ENCODE measurements at places on chromosomes 2 and 18.
A peak's percentile ranks its signal among the peaks of the same experiment; 100 is the strongest.

- peak; percentile 84 for DNase-seq
Measured at GRCh38 chr2:45964223-45964841, 312.9 kb downstream of the PRKCE start.

DNA sequence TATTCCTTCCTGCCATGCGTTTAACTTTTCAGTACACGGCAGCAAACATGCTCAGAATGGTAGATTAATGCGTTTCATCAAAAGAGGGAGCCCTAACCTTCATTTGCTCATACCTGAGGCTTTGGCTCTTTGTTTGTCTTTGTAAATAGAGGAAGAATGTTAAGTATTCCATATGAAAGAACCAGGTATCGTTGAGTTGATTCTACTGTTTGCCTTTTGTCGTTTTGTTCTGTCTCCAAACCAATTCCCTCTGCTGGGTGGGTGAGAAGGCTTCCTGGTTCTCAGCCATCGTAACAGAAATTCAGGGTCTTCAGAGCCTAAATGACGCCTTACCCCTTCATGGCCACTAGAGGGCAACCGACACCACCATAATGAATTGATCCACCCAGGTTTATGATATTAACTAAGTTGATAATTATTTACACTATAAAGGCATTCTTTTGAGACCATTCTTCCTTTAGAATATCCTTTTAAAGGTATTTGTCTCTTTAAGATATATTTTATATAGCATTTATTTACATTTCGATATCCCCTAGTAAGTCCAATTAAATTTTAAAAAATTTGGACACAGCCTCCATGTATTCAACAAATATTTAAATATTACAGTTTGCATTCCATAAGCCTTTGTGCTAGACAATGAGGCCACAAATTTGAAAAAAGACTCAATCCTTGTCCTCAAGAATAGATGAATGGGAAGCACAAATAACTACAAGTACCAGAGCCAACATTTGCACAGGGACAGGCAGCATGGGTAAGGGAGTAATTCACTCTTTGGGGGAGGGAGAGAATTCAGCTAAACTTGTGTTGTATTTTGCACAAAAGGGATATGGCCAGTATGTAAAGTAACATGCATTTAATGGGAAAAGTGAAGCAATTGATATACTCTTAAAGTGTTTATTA is 48.1 kb downstream of the TIMM21 start:
- peak; percentile 79 for DNase-seq

DNA sequence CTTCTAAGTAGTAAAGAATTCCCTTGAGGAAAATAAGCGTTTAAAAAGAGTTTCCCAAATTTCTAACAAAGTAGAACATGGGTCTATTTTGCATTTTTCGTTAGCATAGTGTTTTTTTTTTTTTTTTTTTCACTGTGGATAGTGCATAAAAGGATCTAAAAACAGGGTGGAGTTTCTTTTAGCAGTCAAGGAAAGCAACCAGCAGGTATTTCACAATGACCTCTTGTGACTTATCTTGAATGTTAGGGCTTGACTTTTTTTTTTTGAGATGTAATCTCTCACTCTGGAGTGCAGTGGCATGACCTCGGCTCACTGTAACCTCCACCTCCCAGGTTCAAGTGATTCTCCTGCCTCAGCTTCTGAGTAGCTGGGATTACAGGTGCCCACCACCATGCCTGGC is 14.9 kb upstream of the DGKD start:
- no peak for DNase-seq

GRCh38 chr2:138814123-138814898 is 34.1 kb upstream of the NXPH2 start:
- DNase-seq = no peak

DNA sequence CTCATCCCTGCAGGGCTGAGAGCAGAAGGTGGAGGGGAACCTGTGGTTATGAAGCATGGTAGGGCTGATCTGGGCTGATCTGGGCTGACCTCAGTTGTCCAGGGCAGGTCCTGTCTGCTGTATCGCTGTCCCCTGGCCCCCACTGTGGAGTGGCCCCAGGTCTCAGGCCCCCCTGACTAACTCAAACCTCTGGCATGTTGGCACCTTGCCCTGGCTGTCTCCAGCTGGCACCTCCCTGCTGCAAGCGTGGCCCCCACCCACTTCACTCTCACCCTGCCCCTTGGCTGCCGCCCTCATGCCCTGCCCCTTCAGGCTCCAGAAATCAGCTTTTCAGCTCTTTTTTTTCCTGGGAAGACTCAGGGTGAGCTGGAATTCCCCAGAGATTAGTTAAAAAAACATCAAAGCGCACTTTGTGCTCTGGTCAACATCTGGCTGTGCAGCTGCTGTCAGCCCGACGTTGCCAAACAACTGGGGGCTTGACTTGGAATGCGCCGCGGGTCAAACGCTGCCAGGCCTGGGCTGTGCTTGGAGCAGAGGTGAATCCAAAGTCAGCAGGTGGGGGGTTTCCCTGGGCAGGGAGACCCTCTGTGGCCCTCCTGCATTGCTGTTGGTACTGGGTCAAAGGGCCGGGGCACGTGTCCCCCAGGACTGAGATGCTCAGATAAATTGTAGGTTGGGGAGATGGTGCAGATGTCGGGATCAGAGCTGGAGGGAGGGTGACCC is 173.8 kb upstream of the HDAC4 start:
- DNase-seq = no peak

- DNase-seq = no peak
Measured at GRCh38 chr2:114542695-114543094, 100.3 kb downstream of the DPP10 start.

DNA sequence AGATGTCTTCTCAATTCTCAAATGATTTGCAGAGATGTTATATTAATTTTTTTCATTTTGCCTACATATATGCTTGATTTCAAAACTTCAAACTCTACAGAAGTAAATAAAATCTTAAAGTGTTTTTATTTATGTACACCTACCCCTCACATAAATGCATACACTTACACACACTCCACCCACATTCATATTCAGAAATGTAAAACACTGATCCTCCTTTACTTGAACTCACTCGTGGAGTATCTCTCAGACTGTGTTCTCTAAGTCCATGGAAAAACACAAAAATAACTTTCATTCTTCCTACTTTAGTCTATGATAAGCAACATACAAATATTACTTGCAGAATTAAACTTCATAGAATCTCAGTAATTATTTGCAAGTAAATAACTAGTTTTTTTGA is 209.1 kb upstream of the RBMS1 start:
- no peak for DNase-seq

GRCh38 chr18:9832871-9833270 is 52.9 kb upstream of the TXNDC2 start:
- no peak for DNase-seq
